ENCODE measurements at places on chromosomes 5 and 9.

DNA sequence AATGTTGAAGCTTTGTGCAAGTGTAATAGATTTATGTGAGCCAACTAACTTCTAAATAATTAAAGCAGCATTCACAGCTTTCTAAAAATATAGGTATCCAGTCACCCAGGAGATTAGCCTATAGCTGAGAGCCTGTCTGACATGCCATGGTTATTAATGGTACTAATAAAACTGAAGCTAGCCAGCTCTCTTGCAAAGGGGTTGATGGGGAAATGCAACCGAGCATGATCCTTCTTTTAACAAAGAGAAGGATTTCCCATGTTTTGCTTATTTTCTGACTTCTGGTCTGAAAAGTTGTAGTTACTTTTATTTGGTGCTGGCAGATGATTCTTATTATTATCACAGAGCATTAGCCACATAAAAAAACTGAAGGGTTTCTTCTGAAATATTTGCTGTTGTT lies 488.7 kb upstream of the CYLC2 start:
- no peak for DNase-seq

GRCh38 chr5:9058161-9058560 lies 487.7 kb downstream of the SEMA5A start:
- no peak for DNase-seq

GRCh38 chr5:62718324-62718723 lies 139.7 kb downstream of the LRRC70 start:
- no peak for DNase-seq

- no peak for DNase-seq
These were observed 141.1 kb upstream of the SMIM23 start for GRCh38 chr5:171644536-171644935.
